CD8-positive, alpha-beta T cell (primary cell): ENCODE measurements at places on chromosomes 16 and 17.
A peak's percentile ranks its signal among the peaks of the same experiment; 100 is the strongest.

DNA sequence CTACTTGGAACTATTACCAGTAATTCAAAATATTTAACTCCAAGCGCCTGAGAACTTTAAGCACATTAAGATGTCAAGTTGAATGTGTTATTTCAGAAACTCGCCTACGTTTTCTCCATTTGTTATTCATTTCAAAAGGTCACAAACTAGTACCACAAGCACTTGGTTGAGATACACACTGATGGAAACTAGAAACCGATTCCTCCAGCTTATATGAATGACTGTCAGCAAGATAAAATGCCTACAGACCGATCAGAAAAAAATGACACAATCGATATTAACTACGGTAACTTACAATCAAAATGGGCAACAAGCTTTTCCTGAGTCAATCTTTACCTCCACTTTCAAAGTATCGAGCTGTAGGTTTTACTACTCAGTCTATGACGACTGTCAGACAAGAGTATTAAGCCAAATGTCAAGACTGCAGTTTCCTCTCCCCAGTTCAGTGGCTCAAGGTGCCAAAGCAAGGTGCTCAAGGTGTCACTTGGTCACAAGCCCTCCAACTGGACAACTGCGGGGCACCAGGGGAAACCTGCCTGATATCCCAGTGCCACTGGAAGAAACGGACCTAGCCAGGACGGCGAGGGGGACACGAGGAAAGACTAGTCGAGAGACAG is 678 bp downstream of the SRP68 start:
- peak; percentile 45 for DNase-seq

GRCh38 chr17:7408252-7408727 is 645 bp downstream of the NLGN2 start:
- peak; percentile 44 for DNase-seq

GRCh38 chr16:74186561-74186971 is 110.0 kb upstream of the PSMD7 start:
- no peak for DNase-seq

DNA sequence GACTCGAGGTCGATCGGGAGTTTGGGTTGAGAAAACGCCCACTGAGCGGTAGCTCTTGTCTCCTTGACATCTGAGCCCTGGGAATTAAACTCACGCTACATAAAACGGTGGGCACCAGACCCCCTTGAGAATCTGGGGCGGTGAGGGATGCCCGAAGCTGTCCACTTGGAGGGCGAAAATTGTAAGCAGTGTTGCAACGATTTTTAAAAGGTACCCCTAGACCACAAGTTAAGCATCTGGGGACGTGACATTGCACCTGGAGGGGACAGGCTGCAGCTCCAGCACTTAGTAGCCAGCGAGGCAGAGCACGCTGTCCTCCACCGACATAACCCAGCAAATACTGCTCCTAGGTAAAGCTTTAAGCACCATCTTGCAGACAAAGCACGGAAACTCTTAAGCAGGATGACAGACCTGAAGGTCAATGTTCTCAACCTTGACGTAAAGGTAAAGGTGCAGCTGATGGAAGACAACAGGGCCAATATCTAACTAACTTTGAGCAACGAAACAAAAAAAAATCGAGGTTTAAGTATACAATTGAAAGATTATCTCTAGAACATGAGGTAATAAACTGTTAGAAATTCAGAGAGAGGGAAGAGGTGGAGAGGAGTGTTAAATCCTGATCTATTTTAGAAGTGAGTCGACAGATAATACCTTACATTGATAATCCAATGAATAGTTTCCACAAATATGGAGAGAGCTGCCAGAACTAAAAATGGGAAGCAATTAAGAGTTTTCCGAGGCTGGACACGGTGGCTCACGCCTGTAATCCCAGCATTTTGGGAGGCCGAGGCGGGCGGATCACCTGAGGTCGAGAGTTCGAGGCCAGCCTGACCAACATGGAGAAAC is 921 bp upstream of the CDR2 start:
- no peak for DNase-seq

GRCh38 chr17:80396157-80397033 is 18.6 kb upstream of the ENDOV start:
- DNase-seq = no peak

GRCh38 chr16:56931892-56932720 is at the start of gene HERPUD1:
HERPUD1 (plus strand) TSS chr16:56932142; CDS start chr16:56932245, 103 bp downstream.
- DNase-seq = peak; percentile 98

DNA sequence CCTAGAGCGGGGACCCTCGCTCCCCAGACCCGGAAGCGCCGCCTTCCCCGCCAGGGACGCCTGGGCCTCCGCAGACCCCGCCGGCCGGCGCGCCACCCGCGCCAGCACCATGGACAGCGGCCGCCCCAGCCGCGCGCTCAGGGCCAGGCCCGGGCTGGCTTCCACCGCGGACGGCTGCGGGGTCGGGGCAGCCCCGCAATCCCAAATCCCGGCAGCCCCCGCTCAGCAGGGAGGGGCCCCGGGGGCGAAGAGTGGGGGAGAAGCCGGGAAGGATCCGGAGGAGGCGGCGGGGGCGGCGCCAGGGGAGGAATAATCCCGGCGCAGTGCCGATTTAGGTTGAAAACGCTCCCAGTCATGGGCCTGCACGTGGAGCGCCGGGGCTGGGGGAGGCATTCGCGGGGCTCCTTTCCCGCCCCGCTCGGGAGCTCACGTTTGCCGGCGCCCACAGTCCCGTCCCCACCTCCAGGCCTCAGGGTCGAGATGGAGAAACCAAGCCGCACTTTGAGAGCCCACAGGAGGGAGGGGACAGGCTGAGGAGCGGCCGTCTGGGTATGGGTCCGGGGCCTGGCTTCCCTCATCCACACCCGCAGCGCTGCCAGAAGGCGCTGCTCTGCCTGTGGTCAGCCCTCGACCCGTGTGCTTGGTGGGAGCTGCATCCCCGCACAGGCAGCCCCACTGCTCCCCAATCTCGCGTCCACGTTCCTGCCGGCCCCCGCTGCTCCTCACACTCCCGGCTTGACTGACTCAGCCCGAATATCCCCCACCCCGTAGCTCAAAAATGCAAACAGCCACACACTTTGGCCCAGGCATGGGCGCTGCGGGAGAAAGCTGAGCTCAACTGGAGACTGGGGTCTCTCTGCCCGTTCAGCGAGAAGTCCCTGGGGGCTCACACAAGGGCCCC is 4.7 kb downstream of the FBXL16 start:
- no peak for DNase-seq

DNA sequence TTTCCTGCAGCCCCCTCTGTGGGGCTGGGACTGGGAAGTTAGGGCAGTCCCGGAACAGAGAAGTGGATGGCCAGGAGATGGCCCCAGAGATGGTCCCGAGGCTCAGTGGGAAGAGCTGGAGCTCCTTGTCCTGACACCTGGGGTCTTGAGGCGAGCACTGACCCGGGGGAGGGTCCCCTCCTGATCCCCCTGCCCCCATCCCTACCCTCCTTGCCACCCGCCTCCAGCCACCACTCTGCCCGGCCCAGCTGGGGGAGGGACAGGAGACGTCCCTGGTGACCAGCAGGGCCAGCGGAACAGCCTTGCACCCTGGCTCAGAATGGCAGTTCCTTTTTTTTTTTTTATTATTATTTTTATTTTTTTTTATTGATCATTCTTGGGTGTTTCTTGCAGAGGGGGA is 13.9 kb upstream of the RNF213 start:
- DNase-seq = no peak

GRCh38 chr16:5911241-5911640 is 813.6 kb upstream of the EEF2KMT start:
- no peak for DNase-seq

GRCh38 chr17:5110816-5111215 is 862 bp downstream of the ZNF232 start:
- DNase-seq = peak; percentile 15

GRCh38 chr16:10256784-10257641 is 74.8 kb upstream of the GRIN2A start:
- DNase-seq = peak; percentile 63

GRCh38 chr16:57801809-57802340 is 416 bp downstream of the KIFC3 start:
- DNase-seq = no peak

DNA sequence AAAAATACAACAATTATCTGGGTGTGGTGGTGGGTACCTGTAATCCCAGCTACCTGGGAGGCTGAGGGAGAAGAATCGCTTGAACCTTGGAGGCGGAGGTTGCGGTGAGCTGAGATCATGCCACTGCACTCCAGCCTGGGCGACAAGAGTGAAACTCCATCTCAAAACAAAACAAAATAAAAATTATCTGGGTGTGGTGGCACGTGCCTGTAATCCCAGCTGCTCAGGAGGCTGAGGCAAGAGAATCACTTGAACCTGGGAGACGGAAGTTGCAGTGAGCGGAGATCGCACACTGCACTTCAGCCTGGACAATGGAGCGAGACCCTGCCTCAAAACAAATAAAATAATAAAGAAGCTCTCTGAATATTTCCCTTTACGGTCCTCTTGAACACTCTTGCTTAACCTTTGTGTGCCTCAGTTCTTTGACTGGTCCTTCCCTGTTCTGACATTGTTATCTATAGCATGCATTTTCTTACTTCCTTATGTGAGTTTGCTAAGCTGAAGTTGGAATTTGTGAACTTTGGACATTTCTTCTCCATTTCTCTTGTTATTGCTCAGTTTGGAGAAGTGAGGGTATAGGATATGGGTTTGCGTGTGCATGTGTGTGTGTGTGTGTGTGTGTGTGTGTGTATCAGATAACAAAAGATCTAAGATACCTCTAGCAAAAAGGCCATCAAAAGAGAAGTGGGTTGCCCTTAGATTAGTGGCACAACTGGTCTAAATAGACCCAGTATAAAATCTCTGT is 29.7 kb upstream of the WSB1 start:
- no peak for DNase-seq

- no peak for DNase-seq
Observed at GRCh38 chr16:87274794-87275193, 42.4 kb downstream of the C16orf95 start.

DNA sequence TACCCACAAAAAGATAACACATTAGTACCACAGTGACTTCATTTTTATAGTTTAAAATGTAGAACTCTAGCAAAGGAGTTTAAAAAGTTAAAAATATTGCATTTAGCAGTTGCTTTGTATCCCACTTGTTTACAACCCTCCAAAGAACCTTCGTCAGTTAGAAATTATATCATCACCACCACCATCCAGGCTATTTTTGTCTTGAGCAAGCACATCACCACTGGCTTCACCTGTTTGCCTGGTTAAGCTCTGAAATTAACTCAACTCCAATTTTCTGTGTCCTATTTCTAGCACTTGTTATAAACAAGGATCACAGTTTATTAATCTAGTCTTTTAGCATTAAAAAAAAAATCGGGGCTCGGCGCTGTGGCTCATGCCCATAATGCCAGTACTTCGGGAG is 6.1 kb downstream of the GLYR1 start:
- DNase-seq = no peak

GRCh38 chr16:72427783-72428331 is 255.9 kb upstream of the PMFBP1 start:
- DNase-seq = no peak

- peak; percentile 26 for DNase-seq
Observed at GRCh38 chr17:14359163-14360020, 58.5 kb downstream of the HS3ST3B1 start.

- DNase-seq = no peak
Observed at GRCh38 chr16:11700264-11701029, 32.2 kb downstream of the SNN start.
